ENCODE measurements at places on chromosomes 6 and 20. TPM values are rescaled to one million over a fixed set of nuclear protein-coding genes. Genes with fewer than 3 reads are reported as not detected.

GRCh38 chr6:18340781-18341551 is 46.2 kb upstream of the RNF144B start:
- no peak for DNase-seq

GRCh38 chr20:701401-702129 is 26.0 kb upstream of the SCRT2 start:
- no peak for DNase-seq

DNA sequence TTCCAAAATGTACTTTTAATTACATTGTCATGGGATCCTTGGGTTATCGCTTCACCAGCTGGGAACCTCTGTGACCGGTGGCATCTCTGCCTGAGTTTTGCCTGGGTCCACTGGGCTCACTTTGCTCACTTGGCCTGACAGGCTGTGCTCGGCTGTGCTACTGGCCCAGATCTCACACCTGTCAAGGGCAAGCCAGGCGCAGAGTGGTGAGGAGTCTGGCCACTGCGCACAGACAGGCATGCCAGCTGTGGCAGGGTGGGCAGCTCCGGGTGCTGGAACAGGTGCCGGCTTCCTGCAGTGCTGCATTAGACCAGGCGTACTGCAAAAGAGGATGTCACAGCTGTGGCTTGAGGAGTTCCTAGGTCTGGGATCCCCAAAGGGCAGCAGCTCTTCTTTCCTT is 489.8 kb downstream of the TENT5A start:
- DNase-seq, result no peak

DNA sequence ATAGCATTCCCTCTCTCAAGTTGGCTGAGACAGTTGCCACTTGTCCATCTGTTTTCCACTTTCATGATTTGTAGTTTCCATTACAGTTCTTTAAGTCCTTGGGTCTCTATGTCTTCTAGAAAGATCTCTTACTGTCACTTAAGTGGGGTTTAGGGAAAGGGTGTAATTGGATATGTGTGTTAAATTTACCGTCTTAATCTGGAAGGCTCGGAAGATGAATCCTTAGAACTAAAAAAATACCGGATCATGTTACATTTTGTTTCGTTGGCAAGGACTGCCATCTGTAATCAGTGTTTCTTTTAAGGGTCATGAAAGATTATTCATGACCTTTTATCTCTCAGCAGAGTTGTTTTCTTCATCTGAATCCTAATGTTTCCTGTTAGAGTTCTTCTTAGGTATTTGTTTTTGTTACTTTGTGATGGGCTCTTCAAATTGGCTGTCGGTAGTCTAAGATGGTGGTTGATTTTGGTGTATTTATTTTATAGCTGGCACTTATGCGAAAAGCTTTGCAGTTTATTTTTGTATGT is 21.8 kb upstream of the BTBD3 start:
- no peak for DNase-seq

DNA sequence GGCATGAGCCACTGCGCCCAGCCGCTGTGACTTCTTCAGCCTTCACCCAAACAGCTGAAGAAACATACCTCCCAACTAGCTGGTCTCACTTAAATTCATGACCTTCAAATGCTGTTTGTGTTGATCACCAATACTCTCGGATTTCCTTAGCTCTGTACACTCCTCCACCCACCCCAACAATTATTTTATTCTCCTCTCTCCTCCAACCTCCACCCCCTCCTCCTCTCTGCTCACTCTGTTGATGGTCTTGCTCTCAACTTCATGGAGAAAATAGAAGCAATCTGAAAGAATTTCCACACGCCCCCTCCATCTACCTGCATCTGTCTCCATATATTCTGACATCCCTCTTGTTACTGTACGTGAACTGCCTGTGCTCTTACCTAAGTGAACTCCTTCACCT is 6.6 kb upstream of the DLK2 start:
- DNase-seq, result no peak

DNA sequence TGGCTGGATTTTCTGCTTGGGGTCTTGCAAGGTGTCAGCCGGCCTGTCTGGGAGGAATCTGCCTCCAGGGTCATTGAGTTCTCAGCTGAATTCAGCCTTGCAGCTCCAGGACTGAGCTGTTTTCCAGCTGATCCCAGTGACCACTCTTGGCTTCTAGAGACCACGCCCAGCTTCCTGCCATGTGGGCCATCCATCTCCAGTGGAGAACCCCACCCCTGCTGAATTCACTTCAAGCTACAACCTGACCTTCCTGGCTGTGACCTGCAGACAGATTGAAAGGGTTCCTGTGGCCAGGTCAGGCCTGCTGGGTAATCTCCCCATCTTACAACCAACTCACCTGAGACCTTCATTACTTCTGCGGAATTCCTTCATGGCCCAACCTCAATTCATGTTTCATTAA is 26.5 kb upstream of the SYNDIG1 start:
- DNase-seq, result no peak

- no peak for DNase-seq
These were observed 22.3 kb upstream of the LMBRD1 start for GRCh38 chr6:69819138-69819537.

- DNase-seq, result no peak
These were observed 229.1 kb upstream of the STXBP5 start for GRCh38 chr6:146975093-146975492.

GRCh38 chr20:43849496-43850186 is 65.0 kb upstream of the TOX2 start:
- peak; percentile 29 for DNase-seq

DNA sequence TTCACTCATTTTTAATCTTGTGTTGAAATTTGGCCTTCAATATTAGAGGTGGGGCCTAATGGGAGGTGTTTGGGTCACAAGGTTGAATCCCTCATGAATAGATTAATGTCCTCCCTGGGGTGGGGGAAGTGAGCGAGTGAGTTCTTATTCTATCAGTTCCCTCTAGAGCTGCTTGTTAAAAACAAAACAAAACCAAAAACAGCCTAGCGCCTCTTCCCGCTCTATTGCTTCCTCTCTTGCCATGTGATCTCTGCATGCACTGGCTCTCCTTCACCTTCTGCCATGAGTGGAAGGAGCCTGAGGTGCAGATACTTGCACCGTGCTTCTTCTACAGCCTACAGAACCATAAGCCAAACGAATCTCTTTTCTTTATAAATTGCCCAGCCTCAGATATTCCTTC is 89.6 kb upstream of the SLC35F1 start:
- no peak for DNase-seq

DNA sequence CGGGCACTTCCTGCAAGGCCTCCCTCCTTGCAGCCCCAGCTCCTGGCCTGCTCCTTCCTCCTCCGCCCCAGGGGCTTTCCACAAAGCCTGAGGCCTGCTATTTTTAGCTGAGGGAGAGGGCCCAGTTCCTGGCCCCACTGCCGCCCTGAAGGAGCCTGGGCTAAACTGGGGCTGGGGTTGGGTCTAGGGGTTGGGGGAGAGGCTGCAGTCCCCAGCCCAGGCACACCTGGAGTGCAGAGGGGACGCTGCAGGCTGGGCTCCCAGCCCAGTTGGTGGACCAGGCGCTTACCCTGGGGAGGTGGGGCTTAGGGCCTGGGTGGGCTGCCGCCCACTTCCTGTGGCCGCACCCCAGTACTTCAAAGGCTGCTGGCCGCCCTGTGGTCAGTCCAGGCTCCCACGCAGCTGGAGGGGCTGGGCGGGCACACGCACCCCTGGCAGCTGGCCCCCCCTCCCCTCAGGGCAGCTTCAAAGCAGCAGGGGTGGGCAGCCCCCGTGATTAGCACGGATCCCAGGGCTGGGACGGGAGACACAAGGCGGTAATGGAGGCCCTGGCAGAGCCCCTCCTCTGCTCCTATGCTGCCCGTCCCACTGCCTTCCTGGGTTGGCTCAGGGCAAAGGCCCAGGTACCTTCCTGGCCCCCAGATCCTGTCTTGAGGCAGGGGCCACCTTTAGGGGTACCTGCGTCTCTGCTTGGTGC is 7.1 kb upstream of the ABHD16B start:
- no peak for DNase-seq

DNA sequence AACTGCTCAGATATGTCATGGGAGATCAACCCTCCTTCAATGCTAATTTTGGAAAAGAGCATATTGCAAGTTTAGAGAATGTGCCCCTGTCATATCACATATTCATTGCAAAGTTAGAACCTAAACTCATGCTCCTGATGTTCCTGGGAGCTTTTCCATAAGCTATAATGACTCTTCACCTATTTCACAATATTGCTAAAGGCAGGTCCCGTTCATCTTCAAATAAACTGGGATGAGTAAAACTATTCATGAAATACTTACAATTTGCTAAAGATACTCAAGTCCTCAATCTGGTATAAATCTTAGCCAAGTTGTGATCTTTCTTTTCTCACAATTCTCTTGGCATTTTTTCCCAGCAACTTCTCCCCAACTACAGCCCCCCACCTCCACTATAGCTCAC is 121.7 kb upstream of the TNFAIP3 start:
- no peak for DNase-seq

GRCh38 chr6:83183082-83183828 is 9.8 kb downstream of the PGM3 start:
- peak; percentile 47 for DNase-seq

- DNase-seq, result no peak
These were observed 12.1 kb downstream of the CEP85L start for GRCh38 chr6:118639054-118639964.

GRCh38 chr20:37309936-37310590 is 20.6 kb downstream of the MANBAL start:
- DNase-seq, result no peak

DNA sequence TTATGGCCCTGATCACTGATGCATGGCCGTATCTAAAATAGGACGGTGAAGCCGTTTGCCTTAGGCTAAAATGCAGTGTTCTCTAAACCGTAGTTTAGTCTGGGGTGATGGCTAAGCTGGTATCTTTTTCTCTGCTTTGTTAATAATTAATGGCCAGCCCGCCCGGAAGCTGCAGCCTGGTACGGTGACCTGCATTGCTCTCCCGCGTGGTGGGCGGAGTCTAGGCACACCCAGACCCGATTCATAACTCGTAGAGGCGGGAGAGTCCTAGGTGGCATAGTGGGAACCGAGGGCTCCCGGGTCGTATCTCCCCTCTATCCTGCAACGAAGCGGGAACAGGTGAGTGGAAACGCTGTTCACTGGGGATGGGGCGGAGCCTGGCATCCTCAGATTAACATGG is 5.5 kb downstream of the CDH4 start:
- DNase-seq, result no peak

DNA sequence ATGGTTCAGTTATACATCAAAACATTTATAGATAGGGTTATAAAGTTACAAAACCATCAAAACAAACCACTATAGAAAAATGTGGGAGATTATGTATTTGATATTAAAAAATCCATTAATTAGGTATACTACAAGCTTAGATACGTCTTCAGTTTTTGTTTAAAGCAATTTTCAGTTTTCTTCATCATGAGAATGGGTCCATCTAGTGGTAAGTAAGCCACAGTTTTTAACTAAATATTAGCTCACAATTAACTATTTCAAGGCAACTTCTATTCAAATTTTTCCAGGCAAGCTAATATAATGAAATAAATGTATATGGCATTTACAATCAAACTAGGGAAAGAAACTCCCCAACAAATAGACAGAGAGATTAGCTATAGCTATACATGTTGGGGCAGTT is 44.4 kb downstream of the RNGTT start:
- no peak for DNase-seq

DNA sequence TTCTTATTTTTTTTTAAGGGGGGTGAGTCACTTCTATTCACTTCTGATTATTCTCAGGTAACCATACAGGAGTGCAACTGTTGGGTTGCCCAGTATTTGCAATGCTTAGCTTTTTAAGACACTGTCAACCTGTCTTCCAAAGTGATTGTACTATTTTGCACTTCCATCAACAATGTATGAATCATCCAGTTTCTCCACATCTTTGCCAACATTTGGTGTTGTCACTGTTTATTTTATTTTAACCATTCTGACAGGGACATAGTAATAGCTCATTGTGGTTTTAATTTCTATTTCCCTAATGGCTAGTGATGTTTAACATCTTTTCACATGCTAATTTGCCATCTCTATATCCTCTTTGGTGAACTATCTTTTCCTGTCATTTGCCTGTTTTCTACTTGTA is 1.4 kb upstream of the SLC13A3 start:
- DNase-seq, result no peak

The RBM24 gene
- polyA plus RNA-seq, result 9.1 TPM

The RFX6 gene
- not detected for polyA plus RNA-seq

The EYS gene
- not detected for polyA plus RNA-seq

The GMDS gene
- 18.8 TPM for polyA plus RNA-seq

The CCN6 gene
- polyA plus RNA-seq, result not detected

The SLC2A10 gene
- polyA plus RNA-seq, result 35.5 TPM

The UTRN gene
- 34.0 TPM for polyA plus RNA-seq

The PROKR2 gene
- not detected for polyA plus RNA-seq

The ESR1 gene
- polyA plus RNA-seq, result 0.02 TPM

The TRIM26 gene
- polyA plus RNA-seq, result 22.7 TPM
